Skin of body (tissue), 3 donors: ENCODE measurements at places on chromosomes 7 and 10. TPM values are rescaled to one million over a fixed set of nuclear protein-coding genes. Genes with fewer than 3 reads are reported as not detected.

AOAH gene
- 5.8 TPM for total RNA-seq

CPA1 gene
- 0.79 TPM for total RNA-seq

LLCFC1 gene
- total RNA-seq = not detected

AGMO gene
- total RNA-seq = 1.4 TPM

PANK1 gene
- total RNA-seq = 17.3 TPM

WDR86 gene
- 14.0 TPM for total RNA-seq

DNA sequence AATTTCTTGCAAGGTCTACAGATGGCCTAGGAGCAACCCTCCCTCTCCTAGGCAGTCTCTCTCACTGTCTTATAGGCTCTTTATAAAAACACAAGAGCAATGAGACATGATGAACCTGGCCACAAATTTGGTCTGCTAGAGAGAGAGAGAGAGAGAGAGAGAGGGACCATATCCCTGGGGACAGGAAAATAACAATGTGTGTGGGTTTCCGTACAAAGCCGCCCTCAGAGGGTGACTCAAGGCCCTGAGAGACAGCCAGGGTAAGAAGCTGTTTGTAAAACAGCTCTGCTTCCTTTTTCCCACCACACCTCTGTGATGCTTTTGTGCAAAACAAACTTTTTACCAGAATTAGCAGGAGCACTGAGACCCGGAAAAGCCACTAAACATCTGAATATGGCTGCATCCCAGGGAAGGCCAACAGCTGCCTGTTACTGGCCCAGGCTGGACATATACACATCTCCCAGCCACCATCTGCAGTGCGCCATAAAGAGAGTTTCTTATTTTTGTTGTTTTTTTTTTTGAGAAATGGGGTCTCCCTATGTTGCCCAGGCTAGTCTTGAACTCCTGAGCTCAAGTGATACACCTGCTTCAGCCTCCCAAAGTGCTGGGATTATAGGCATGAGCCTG is 18.4 kb downstream of the GIMAP5 start:
- no peak for DNase-seq

DNA sequence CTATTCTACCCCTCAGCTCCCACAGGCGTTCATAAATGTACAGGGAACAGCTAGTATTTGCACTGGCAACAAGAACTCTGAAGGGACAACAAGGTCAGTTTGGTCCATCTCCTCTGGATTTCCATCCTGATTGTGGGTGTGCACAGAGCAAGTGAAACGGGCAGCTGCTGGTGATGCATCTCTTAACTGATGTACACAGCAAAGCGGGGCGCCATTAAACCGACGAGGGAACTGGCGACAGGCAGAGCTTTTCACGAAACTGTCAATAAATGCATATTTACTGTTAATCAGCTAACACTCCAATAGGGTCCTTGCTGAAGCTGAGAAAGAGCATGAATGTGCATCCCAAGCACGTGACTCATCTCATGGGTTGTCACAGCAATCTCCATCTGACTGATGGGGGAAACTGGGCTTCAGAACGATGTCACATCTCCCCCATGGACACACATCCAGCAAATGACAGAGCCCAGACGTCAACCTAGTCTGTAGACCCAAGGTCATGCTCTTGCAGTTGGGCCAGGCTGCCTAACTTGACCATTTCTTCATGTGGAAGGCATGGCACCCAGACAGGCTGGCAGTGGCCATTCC is 54.2 kb downstream of the FAM53B start:
- no peak for DNase-seq

DNA sequence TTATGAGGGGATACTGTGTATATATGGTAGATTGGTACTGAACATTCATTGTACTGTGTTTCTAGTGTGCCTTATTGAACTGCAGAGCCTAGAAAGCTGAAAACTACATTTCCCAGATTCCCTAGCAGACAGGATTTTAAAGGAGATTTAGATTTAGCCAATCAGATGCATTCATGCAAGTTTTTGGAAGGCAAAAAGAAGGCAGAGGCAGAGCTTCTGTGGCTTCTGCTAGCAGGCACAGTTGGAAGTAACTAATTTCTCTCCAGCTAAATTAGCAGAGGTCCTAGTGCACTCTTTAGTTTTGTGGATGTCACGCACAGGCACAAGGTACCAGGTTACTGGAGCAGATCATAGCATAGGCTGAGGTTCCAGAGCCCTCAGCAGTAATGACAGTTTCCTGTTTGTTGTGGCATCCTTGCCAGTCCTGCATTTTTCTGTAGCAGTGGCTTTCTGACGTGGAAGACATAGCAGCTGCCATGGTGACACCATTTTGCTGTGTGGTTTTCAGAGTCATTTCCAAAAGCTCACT is 83.7 kb upstream of the CCDC71L start:
- no peak for DNase-seq

DNA sequence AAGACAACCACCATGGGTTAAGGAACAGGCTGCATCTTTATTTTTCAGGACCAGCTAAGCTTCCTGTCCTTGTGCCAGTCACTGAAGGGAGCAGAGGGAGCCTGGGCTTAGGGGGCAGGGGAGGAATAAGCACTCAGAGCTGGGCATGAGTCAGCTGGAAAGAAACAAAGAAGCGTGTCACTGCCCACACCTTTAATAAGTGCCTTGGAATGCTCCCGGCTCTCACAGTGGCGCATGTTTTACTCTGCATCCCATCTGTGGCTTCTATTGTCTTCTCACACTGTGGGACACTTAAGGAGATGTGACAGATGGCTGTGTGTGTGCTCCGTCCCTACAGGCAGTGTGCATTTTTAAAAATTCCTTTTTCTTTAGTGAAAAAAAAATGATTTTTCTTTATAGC is 71.7 kb downstream of the MTURN start:
- no peak for DNase-seq

DNA sequence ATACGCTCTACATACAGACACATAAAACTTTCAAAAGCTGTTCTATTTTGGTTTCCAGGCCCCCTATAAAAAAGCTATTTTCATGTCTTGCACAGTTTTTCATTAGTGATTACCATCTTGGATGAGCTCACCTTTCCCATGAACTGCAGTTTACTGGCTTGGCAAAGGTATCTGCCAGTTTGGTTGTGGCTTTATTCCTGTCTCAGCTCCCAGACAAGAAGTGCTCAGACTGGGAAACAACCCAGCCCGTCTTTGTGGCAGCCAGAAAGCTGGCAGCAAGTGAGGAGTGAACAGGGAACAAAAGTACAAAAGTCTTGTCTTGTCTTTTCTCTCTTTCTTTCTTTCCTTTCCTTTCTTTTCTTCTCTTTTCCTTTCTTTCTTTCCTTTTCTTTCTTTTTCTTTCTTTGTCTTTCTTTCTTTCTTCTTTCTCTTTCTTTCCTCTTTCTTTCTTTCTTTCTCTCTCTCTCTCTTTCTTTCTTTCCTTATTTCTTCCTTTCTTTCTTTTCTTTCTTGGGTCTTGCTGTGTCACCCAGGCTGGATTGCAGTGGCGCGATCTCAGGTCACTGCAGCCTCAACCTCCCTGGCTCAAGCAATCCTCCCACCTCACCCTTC is 138.8 kb downstream of the CFAP58 start:
- no peak for DNase-seq

- no peak for DNase-seq
Measured at GRCh38 chr10:79346388-79347225, 662 bp upstream of the PPIF start.

- DNase-seq = no peak
Measured at GRCh38 chr10:78925800-78926319, 142.9 kb upstream of the ZMIZ1 start.

DNA sequence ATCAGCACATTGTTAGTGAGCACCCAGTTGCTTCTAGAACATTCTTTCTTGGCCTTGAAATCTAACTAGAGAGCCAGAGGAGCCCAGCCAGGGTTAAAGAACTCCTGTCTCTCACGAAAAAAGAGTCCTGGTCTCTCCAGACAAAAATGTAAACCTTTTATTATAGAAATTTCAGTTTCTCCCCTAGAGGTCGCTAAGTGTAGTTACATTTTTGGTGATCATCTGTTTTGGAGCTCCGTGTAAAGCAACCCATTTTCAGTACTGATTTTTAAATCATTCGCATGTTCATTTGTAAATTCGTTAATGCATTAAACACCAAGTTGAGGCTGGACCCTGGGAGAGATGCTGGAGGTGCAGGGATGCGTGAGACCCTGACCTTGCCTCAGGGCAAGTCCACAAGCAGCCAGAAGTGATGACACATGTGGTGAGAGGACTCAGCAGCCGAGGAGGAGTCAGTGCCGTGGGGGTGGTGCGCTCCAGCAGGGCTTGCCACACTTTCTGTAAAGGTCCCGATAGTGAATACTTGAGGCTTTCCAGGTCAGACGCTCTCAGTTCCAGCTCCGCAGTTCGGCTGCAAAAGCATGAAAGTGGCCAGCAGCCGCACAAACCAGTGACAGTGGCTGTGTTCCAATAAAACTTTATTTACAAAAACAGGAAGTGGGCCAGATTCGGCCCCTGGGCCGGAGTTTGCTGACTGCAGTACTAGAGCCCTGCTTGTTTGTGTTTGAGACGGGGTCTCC is 578.6 kb upstream of the FOXK1 start:
- DNase-seq = no peak

GRCh38 chr7:70092314-70093204 is 494.3 kb downstream of the AUTS2 start:
- DNase-seq = peak; percentile 90

- DNase-seq = no peak
Measured at GRCh38 chr7:8065356-8065813, 96.8 kb downstream of the GLCCI1 start.

- DNase-seq = no peak
Measured at GRCh38 chr7:51234139-51234538, 82.5 kb downstream of the COBL start.

DNA sequence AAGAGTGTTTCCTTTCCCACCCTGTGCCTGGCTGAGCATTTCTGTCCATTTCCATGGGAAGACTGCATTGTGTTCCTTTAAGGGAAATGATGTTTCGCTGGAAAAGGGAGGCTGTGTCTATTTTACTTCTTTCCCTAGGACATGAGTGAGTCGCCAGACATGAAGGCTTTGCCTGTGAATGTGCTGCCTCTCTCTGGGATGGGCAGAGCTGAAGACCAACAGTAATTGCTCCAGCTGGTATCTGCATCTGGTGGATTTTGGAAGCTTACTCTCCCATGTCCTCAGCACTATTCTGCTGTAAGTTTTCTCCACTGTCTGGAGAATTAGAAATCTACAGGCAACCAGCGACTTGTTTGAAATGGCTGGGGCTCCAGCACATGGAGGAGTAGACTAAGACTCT is 264.6 kb upstream of the BMPER start:
- DNase-seq = no peak

DNA sequence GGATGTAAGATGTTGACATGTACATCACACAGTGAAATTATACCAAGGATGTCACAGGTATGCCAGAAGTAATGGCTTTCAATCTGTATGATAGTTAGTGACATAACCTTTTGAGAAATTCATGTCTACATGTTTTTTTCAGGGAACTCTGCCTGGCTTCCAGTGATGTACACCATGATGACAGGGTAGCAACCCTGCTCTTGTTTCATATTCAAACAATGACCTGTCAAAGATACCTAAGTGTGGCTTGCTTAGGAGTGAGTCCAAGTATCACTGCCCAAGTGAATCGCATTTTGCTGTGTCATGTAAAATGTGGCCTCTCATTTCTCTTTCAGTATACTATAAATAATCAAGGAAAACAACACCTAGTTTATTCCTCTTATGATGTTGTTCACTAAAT is 205.8 kb upstream of the DKK1 start:
- DNase-seq = no peak

- no peak for DNase-seq
Measured at GRCh38 chr7:24764972-24765744, 7.9 kb upstream of the GSDME start.

GRCh38 chr10:102555781-102556328 is 52.1 kb downstream of the SUFU start:
- DNase-seq = no peak

- DNase-seq = no peak
Measured at GRCh38 chr7:143382126-143382790, 1.1 kb downstream of the ZYX start.

DNA sequence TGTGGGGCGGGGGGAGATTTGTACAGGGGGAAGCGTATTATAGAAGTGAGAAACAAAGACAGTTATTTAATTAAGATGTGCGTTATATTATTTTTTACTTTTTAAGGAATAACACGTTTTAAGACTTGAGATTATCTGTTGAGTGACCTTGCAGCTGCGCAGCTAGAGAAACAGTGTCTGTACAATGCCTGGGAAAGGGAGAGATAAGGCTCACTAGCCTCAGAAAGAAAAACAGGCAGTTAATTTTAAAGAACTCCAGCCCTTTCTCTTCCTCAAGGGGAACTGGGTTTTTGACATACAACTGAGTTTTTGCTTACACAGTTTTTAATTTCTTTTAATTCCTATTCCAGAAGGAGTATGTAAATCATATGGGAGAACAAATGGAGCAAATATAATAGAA is 50.7 kb downstream of the LMBR1 start:
- no peak for DNase-seq

DNA sequence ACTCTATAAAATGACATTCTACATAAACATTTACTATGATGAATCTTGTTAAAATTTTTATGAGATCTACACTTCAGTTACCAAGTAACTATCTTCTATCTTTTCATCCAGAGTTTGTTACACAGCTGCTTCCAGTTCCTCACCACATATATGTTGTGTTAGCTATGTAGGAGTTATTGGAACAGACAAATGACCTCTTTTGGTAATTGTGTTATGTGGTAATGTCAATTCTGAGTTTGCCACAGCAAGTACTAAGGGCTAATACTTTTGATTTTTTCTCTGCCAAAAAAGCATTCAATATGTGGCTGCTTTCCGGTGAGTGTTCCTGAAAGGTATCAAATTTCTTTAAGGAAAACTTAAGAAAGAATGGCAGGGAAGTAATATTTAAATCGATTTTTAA is 573.9 kb upstream of the PCDH15 start:
- DNase-seq = no peak

DNA sequence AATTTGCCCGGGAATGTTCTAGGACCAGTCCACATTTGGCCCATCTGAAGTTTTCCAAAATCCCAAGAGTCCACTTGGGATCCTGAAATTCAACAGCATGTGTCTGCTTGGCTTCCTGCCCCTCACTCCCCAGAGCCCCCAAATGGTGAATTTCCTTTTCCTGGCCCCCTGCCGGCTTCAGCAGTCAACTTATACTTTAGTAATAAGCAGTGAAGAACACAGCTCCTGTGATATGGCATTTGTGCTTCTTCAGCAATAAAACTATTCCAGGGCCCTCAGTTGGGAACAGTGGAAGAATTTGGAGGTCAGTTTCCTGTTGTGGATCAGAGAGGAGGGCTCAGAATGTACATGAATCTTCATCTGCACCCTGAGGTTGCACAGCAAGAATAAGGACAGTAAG is 51.1 kb downstream of the PRF1 start:
- DNase-seq = no peak

- no peak for DNase-seq
Measured at GRCh38 chr7:157028199-157028903, 17.9 kb upstream of the MNX1 start.
